Omental fat pad (tissue), 4 donors: ENCODE measurements at places on chromosomes 4 and X. TPM values are rescaled to one million over a fixed set of nuclear protein-coding genes. Genes with fewer than 3 reads are reported as not detected.

- DNase-seq = no peak
Measured at GRCh38 chrX:16160729-16161128, 6.6 kb upstream of the MAGEB17 start.

Gene CPE
- total RNA-seq = 154 TPM

DNA sequence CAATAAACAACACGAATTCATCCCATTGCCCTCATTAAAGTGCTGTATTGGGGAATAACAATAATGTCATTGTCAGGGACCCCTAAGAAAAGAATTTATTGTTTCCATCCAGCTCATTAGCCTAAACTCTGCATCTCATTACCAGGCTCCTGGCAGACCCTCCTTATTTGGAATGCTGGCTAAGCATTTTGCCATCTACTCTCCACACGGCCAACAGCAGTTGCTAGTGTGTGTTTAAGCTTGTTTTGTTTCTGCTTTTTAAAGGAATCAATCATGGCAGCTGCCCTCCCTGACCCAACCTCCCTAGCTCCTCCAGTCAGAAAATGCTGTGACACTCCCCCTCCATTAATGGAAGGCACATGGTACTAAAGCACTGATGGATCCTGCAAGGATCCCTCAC is 43.5 kb downstream of the GATB start:
- DNase-seq = no peak

DNA sequence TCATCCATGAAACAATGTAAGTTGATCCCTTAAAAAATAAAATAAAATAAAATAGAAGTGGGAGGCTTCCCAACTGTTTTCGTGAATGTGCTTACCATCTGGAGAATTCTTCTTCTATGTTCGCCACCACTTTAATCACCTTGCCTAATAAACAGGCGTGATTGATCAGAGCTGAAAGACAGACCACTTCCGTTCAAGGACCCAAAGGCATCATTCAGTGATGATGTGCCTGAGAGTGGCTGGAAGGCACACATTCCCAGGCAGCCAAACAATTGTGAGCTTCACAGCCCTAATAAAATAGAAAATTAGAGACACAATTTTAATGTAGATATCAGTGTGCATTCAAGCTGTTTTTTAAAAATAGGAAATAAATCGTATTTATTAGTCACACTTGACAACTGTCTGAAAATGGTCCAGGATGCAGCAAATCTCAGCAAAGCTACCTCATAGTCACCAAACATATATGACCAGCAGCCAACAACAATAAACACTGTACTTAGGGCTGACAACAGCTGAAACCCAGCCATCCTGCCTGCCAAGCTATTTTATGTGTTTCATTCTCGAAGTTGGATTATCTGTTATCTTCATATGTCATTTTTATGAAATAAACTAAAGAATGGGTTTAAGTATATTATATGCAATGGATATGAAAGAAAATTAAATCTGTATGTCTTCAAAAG is 163.2 kb upstream of the FAM9B start:
- no peak for DNase-seq
